Stimulated activated naive B cell treated with anti-CD40 and anti-IgM and Interleukin-4, amounts not matched to agents 10 μg/mL and 1 μg/mL and 100 μg/mL, for 72 hours (primary cell): ENCODE measurements at places on chromosomes 5 and 9.

GRCh38 chr5:139974661-139975060 is 68.4 kb downstream of the NRG2 start:
- DNase-seq, result no peak

DNA sequence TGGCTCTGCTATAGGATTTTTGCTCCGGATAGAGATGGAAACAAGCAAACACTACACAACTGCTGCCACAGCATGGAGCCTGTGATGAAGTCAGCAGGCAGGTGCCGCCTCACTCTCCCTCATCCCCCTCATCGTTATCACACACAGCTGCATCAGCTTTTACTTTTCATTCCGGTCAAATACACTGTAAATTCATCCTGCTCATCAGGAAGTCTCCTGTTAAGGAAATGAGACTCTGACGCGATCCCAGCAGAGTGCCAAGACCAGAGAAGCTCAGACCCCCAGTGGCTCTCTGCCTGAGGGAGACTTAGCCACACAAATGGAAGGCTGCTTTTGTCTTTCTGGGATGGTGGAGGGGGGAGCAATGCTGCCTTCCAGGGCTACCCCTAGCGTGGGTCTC is 270.2 kb downstream of the ELAVL2 start:
- DNase-seq, result no peak

DNA sequence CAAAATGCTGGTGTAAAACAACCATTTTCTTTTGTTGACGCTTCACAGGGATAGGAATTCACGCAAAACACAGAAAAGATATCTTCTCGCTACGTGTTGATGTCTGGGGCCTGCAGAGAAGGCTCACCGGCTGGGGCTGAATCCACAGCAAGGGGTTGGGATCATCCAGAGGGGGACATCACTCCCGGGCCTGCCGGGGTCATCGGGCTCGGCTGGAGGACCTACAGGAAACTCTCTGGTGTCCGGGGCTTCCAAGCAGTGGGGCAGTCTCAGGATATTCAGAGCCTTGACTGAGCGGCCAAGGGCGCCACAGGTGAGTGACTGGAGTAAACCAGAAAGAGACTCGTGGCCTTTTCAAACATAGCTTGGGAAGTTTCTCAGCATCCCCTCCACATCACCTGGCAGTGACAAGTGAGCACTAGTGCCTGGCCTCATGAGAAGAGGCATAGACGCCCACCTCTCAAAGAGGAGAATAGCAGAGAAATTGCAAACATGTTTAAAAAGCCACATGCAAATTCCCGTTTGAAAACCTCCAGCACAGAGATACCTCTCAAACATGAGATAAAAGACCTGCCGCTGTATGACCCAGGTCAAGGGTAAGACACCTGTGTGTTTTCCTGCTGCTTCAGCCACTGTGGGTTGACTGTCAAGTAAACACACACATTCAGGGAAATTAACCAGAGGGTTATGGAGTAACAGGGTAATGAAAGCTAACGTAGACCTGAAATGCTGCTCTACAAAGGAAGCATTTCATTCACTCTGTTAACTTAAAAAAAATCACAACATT is 50.8 kb upstream of the SIMC1 start:
- DNase-seq, result no peak

DNA sequence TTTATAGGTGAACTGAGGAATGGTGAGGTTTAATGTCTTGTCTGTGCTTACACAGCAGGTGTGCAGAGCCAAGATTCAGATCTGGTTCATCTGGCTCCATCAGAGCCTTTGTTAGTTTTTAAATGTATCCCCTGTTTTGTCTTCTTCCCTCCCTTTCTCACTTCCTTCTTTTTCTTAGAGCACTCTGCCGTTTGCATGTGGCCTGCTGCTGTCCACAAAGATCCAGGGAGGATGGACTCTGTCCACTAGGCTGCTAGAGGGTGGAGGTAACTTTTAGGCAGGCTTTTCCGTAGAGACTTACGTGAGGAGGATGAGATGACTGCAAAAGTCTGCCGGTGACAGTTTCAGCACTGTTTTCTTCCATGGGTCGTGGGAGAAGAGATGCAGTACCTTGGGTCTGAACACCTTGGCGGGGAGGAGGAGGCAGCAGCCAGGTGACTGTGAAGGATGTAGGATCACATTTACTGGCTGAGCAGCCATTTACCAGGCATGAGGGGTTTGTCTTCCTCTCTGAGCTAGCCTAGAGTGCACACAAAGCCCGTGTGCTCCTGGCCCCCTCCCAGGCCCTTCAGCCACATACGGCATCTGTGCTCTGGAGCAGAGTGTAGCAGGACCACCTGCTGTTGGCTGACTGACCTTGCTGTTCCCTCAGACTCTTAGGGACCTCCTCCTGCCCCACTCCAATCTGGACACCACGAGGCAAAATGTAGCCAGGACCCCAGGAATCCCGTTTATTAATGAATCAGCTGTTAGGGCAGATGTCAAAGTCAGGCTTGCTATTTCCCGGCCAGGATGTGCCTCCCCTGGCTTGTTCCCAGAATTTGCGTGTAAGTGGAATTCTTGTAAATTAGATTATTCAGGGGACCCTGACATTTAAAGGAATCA is 1.8 kb downstream of the NTMT1 start:
- DNase-seq, result no peak

DNA sequence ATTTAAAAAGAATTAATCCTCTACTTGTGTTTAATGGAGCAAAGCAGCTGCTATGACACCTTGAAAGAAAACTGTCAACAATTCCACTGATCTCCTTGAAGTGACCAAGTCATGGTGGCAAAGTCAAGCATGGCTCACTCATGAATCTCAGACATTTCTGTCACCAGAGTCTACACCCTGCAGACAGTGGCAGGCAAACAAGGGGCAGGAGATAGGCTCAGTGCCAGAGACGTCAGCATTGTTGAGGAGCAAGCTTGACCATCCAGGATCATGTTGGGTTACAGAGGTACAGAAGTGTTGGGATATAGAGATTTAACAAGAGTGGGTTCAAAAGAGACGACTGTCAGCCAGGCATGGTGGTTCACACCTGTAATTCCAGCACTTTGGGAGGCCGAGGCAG is 16.1 kb upstream of the VPS13A start:
- no peak for DNase-seq

- peak; percentile 55 for DNase-seq
Measured at GRCh38 chr9:72443855-72444254, 77.6 kb upstream of the TMC1 start.

GRCh38 chr5:136382071-136382470 is 16.7 kb upstream of the TRPC7 start:
- no peak for DNase-seq

DNA sequence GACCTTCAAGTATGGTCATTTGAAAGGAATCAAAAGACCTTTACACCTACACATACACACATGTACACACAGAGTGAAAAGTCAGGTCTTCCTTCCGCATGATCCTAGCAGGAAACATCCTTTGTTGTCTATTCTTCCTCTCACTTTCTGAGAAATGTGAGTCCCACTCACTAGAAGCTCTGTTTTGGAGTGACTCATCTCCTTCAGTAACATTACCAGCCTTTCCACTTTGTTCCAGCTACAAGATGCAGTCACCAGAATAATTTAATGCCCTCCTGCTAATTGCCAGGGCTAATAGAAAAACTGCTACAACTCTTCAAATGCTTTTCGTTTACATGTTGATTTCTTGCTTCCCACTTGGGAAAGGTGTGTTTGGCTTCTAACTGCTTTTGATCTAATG is 417.3 kb downstream of the RASEF start:
- DNase-seq, result no peak

- no peak for DNase-seq
Measured at GRCh38 chr5:170135796-170136490, 30.2 kb downstream of the FOXI1 start.

DNA sequence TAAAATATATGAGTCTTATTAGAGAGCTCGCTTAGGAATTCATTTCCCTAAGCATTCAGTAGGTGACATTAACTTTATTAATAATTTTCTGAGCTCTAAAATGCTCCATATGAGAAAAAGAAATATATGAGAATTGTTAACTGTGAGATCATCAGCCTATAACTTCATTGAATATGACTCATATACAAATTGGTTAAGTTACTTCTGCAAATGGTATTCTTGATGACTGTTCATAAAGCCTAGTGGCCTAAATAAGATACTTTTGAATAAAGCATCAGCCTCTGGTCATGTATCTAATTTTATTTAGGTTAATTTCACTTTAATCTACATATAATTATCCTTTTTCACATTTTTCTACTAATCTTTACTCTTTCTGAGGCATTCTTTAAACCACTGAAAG is 710.2 kb upstream of the ACO1 start:
- no peak for DNase-seq

GRCh38 chr5:135042595-135042994 is 8.6 kb upstream of the PITX1 start:
- no peak for DNase-seq

- no peak for DNase-seq
Measured at GRCh38 chr5:87877023-87877422, 391.6 kb downstream of the TMEM161B start.

GRCh38 chr9:95854386-95855020 is 21.0 kb upstream of the ERCC6L2 start:
- DNase-seq, result no peak

GRCh38 chr5:72848474-72849428 is 32.3 kb downstream of the TNPO1 start:
- peak; percentile 41 for DNase-seq

DNA sequence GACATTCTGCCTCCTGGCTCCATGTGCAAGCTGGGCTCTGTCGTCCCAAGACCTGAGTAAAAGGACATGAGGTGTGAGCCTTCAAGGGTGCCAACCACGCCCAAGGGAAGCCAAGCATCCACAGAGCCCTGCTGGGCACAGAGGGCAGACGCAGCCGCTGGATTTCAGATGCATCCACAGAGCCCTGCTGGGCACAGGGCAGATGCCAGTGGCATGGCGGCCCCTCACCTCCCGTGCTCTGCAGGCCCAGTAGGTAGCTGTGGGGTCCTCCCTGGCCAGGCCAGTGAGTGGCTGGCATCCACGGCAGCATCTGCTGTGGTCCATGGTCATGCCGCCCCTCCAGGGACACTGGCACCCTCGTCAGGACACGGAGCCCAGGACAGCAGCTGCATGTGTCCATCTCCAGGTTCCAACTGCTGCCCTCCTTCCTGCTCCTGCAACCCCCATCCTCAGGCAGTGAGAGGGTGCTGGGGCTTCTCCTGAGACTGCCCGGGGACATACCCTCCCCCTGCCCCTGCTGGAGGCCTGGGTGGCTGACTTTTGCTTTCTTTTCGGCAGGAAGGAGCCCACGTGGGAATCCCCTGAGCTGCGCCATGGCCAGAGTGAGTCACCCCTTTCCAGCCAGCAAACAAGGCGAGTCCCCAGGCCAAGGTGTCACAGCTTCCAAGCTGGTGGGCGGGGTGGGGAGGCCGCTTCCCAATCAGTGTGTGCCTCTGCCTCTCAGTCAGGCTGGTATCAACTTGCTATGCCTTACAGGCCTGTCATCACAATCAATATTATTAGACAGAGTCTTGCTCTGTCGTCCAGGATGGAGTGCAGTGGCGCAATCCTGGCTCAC is 4.0 kb upstream of the TRAF2 start:
- peak; percentile 86 for DNase-seq

DNA sequence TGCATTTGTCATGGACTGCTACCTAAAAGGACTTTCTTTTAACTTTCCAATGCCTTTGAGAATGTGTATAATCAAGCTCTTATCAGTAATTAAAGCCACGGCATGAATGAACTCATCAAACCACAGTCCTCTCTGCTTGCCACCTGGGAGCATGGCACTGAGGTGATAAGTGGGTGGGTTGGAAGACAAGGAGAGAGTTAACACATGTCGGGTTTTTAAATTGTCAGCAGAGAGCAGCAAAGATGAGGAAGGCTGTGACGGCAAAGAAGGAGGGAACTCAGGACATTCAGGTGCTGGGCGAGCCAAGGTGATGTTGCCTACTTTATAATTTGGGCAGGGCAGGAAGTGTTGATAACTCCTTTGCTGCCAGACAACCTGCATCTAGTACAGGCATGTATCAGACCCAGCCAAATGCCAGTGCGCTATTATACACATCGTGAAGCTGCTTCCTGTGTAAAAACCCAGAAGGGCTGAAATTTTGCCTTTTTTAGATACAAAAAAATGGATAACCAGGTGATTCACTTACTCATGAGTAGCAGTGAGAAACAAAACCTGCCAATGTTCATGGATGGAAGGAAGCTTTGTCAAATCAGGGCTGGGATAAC is 269.1 kb downstream of the KIF4B start:
- DNase-seq, result no peak

- DNase-seq, result no peak
Measured at GRCh38 chr9:105296877-105297287, 52.4 kb downstream of the SLC44A1 start.

DNA sequence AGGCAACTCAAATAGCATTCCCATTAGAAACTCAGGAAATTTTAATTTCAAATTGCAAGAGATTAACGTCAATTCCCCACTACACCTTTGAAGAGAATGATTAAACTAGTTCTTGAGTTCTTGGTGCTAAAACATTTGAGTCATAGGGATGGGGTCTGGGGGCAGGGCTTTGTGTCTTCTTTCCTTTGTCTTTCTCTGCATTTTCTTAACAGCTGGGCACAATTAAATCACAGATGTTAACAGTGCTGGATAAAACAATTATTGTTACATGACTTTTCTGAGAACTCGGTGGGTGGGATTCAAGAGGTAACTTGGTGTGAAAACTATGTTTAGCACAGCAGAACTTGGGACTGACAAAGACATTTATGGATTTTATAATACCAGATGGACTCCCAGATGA is 351.9 kb upstream of the TNC start:
- DNase-seq, result no peak

- no peak for DNase-seq
Measured at GRCh38 chr5:99724732-99725290, 796.0 kb upstream of the CHD1 start.
